Regular cardiac myocyte (primary cell): ENCODE measurements at places on chromosomes 3 and 15. TPM values are rescaled to one million over a fixed set of nuclear protein-coding genes. Genes with fewer than 3 reads are reported as not detected.

ALG1L2 gene
- total RNA-seq = 0.19 and 0.85 TPM in 2 replicates

ECE2 gene
- total RNA-seq = not detected in 2 replicates

SEMA7A gene
- total RNA-seq = 19.7 and 59.6 TPM in 2 replicates

SACM1L gene
- total RNA-seq = 30.4 and 35.3 TPM in 2 replicates

TRH gene
- total RNA-seq = under 0.01 and 0.38 TPM in 2 replicates

ROPN1 gene
- not detected in 2 replicates for total RNA-seq

SOX2 gene
- not detected in 2 replicates for total RNA-seq

CCDC39 gene
- total RNA-seq = not detected in 2 replicates

ANKRD34C gene
- not detected in 2 replicates for total RNA-seq

GPR171 gene
- total RNA-seq = 0.28 TPM in 1 of 2 replicates, not detected in the other

WDR72 gene
- under 0.01 TPM in 1 of 2 replicates, not detected in the other for total RNA-seq

SEMA3G gene
- under 0.01 TPM in 2 replicates for total RNA-seq

WDR49 gene
- under 0.01 TPM in 1 of 2 replicates, not detected in the other for total RNA-seq
